ENCODE measurements at places on chromosomes 5 and 9.

GRCh38 chr5:172642051-172642409 is 967 bp downstream of the NEURL1B start:
- H3K27ac ChIP-seq: no peak overlapping the region
- no peak overlapping the region for H3K4me3 ChIP-seq
- no peaks in the 10 kb centered on the region for H3K27me3 ChIP-seq
- H3K36me3 ChIP-seq: no peaks in the 10 kb centered on the region
- H3K4me1 ChIP-seq: peaks cover 2% of the 10 kb centered on the region
- DNase-seq: no peak

GRCh38 chr9:107147134-107147533 is 135.9 kb upstream of the RAD23B start:
- H3K4me3 ChIP-seq: no peak overlapping the region
- no peak overlapping the region for H3K27ac ChIP-seq
- no peaks in the 10 kb centered on the region for H3K36me3 ChIP-seq
- H3K27me3 ChIP-seq: no peaks in the 10 kb centered on the region
- no peaks in the 10 kb centered on the region for H3K4me1 ChIP-seq
- no peak for DNase-seq

- H3K4me3 ChIP-seq: no peak overlapping the region
- no peaks in the 10 kb centered on the region for H3K36me3 ChIP-seq
- no peak overlapping the region for H3K27ac ChIP-seq
- no peaks in the 10 kb centered on the region for H3K27me3 ChIP-seq
- no peak for DNase-seq
Measured at GRCh38 chr5:87307796-87308423, 40.2 kb downstream of the RASA1 start.

DNA sequence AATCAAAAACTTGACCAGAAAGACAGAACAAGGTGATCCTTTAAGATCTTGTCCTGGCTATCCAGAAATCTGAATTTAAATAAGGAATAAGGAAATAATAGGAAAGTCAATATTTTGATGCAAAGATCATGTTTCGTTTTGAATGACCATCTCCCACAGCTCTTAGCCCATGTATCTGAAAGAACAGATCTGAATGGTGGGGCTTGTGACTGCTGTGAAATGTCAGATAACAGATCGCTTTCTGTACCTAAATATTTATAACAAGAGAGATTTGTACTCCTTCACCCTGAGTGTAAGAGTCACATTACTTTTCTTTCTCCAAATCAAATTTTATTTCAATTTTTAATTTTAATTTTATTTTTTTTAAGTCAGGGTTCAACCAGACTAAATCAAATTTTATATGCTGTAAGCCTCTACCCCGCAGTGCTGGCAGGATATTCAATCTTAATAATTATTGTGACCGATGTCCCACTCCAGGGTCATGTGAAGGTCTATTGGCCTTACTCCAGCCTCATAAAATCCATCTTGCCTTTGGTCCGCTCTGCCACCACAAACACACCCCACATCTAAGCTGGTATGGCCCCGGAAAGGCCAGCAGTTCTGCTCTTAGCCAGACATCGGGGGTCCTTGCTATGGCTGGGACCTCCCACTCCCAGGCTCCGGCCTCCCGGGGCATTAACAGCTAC is 7.0 kb upstream of the SLC26A2 start:
- no peak overlapping the region for H3K27ac ChIP-seq
- no peak for DNase-seq
- H3K4me3 ChIP-seq: no peak overlapping the region
- no peaks in the 10 kb centered on the region for H3K4me1 ChIP-seq
